ENCODE measurements at places on chromosomes 2 and 18.

GRCh38 chr2:211203986-211204385 is 647.6 kb downstream of the CPS1 start:
- no peak for DNase-seq

- DNase-seq: no peak
Observed at GRCh38 chr2:50872543-50872942, 159.4 kb downstream of the NRXN1 start.

GRCh38 chr2:113075030-113075429 is 7.3 kb downstream of the IL1F10 start:
- DNase-seq: no peak

DNA sequence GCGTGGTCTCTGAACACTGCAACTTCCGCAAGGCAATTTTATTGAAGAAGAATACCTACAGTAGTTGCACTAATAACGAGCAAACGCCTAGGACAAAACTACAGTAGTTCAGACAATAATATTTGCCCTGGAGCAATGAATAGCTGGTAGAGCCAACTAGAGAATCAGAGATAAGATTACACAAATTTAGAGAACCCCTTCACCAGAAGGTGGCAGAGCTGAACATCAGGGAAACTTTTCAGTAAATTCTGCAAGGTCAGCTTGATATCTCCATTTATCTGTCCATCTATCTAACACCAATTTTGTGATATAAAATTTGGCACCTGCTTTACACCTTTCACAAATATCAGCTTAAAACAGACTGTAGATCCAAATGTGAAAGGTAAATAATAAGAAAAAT is 43.8 kb downstream of the CDH19 start:
- no peak for DNase-seq

- DNase-seq: no peak
Observed at GRCh38 chr2:30417253-30417652, 29.8 kb upstream of the LCLAT1 start.

DNA sequence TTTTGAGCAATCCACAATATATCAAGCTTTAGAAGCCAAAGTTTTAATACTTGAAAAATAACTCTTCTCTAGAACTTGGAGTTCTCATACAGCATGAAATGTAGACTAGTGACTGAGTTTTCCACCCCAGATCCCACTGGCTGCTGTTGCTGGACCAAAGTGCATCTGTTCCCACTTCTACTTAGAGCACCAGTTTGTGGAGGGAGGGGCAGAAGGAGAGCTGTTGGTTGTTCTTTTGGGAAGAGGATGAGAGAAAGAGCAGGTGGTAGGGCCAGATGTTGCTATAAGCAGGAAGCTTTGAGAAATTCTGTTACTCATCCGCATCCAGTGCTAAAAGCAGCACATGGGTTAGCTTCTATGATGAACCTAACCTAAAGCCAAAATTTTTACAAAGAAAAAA is 59.0 kb downstream of the MBD2 start:
- DNase-seq: no peak

- no peak for DNase-seq
Observed at GRCh38 chr2:9406529-9407362, 16.6 kb downstream of the ITGB1BP1 start.
